Stimulated activated CD4-positive, alpha-beta T cell treated with anti-CD3 and anti-CD28 coated beads, TNF-alpha, amount 100 ng/mL, for 1 hour (primary cell): ENCODE measurements at places on chromosomes 13 and 19.

- no peak for DNase-seq
Measured at GRCh38 chr19:3528539-3529211, 10.3 kb upstream of the TEKTIP1 start.

GRCh38 chr19:42634409-42635232 is 39.9 kb upstream of the CEACAM8 start:
- peak; percentile 10 for DNase-seq

- no peak for DNase-seq
Measured at GRCh38 chr19:16895467-16896145, 6.8 kb downstream of the F2RL3 start.

DNA sequence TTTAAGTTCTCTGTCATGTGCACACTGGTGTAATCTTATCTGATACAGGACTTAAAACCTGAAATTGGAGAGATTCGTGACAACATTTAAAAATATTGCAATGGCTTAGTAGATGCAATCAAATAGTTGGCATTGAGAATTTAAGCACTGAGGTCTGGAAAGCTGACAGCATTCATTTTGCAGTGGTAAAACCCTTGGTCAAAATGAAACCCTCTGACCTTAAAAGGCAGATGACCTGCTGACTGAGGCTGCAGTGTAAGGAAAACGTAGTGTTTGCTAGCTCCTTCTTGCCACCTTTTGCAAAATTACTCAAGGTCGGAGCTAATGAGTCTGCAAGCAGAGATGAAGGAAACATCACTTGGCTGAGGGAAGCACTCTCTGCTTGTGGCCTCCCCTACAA is 150.6 kb downstream of the KCTD12 start:
- DNase-seq = no peak

GRCh38 chr19:45126654-45127053 is 33.7 kb downstream of the PPP1R37 start:
- DNase-seq = no peak

DNA sequence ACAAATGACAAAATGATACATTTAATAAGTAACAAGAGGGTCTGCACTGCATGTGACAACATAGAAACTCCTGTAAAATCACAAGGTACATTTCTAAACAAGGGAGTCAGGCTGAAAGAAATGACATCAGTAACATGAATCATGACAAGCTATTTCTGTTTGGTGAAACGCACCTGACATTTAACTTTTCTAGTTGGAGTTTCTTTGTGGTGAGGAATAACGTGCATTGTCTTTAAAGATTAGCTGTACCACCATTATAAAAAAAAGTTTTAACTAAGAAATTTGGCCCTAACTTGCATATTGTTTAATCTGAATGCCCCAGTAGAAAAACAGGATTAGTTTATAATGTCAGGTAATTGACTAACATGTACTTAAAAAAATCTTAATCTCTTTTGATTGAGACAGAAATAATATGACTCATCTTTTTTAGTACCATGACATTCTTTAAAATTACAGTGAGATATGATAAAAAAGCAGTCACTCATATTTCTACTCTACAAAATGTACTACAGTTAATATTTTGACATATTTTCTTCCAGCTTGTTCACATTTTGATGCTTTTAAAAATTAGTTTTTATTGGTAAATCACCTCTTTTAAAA is 418.2 kb downstream of the KLF12 start:
- DNase-seq = no peak

- DNase-seq = no peak
Measured at GRCh38 chr19:2391118-2391725, 31.2 kb downstream of the TMPRSS9 start.

GRCh38 chr13:30019648-30020626 is 169.5 kb upstream of the UBL3 start:
- DNase-seq = no peak

- no peak for DNase-seq
Measured at GRCh38 chr13:108961542-108962125, 332.2 kb downstream of the MYO16 start.

DNA sequence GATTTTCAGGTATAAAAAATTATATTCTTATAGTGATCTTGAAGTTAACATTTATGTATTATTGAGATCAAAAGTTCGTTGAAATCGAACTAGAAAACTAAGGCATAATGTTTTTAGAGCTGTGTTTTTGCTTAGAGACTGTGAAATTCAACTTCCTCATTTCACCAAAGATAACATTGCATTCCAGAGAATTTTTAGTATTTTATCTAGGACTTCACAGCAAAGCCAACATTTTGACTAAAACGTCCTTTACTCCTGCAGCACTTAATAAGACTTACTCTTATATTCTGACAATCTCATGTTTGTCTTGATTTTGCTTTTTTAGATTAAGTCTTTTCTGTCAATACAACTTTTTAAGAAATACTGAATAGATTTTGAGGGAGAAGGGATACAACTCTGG is 4.7 kb downstream of the KCTD4 start:
- DNase-seq = no peak

DNA sequence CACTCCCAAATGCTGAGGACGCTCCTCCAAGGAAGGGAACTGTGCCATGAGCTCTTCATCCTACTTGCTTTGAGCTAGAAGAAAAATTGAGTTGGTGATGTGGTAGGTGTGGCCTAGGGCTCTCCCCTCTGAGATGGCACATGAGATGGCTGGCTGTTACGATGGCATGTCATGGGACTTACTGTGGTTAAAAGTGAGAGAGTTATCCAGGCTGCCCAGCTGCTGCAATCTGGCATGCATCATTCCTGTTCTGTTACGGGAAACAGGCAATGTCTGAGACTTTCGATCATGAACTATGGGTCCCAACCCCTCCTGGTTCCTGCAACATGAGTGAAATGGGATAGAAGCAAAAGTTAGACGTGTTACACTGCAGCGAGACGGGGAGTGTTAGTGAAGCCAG is 93.3 kb upstream of the SLC15A1 start:
- no peak for DNase-seq

GRCh38 chr19:55165952-55166529 is 372 bp downstream of the DNAAF3 start:
- no peak for DNase-seq

DNA sequence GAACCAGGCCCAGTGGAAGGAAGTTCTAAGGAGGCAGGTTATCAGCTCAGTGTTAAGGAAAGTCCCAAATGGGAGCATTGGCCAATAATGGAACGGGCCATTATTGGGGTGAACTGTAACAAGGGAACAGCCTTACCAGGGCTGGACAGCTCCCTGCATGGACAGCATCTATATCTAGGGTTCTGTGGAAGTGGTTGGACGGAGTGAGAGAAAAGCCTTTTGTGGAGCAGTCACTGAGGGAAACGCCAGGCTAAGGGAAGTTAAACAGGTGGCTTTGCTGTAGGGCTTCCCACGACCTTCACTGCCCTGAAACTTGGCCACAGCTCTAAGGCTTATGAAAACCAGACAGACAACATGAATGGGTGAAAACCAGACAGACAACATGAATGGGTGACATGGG is 17.0 kb downstream of the POU2F2 start:
- DNase-seq = no peak

GRCh38 chr13:31629085-31629780 is 110.1 kb upstream of the RXFP2 start:
- no peak for DNase-seq

DNA sequence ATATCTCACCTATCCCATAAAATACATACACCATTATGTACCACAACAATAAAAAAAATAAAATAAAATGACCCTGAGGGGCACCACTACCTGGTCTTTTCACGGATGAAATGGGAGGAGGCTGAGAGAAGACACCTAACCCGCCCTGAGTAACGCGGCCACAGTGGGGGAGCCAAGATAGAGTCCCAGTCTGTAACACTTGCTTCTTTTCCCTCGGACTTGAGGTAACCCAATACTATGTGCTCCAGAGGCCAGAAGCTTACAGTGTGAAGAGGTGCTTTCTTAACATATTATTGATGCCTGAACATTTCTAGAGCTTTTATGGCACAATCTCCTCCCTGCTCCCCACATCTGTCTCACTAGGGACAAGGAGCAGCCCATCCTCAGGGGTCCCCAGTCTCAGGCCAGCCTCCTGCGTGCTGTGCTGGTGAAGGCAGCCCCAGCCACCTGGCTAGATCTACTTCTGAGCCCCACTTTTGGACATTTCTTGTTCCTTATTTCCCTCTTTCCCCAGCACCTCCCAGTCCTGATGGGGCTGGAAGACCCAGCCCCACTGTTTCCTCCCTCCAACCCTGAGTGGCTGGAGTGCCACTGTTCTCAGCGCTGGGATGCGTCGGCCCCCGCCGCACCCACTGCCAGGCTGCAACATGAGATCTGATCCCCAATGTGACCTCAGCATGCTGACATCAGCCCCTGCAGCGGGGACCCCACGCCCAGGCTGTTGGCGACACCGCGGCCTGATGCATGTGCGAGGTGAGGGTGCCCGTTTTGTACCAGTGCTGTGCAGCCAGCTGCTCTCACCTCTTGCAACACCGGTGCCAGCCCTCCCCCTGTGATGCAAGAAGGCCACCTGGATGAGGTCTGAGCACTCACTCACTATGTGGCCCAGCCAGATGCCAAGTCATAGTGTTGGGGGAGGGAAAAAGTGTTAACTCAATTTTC is 143.3 kb downstream of the DCLK1 start:
- DNase-seq = no peak

GRCh38 chr13:26895081-26895807 is 134.7 kb upstream of the GPR12 start:
- DNase-seq = no peak

DNA sequence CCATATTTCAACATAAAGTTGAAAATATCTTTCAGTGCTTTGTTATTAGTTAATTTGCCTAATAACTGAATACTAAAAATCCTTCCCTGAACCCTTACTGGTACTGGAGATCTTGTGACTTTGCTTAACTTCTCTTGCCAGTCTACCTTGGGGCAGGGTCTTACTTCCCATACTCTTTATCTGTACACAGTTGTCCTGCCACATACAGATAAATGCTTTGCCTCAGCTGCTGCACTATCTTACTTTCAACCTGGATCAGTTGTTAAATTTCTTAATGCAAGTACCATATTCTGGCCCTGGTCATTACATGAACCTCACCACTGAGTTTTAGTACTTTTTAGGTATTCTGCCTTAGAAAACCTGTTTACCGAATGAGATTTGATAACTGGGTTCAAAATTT is 107.6 kb downstream of the PIBF1 start:
- no peak for DNase-seq

- no peak for DNase-seq
Measured at GRCh38 chr19:1216756-1217155, 11.2 kb downstream of the STK11 start.

DNA sequence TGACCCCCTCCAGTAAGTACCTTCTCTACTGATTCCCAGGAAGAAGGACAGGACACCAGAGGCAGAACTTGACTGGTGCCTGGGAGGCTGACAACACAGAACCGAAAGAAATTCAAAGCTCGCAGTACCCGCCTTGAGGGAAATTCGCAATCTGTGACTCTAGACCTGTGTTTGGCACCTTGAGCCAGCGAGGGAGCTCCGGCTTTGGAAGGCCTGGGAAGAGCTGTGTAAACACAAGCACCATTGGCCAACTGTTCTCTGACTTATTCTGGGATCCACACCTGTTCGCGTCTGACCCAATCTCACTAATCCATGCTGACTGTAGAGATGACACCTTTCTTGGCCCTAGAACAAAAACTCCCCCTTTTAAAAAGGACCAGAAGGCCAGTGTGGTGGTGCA is 50.7 kb downstream of the CEBPG start:
- no peak for DNase-seq

DNA sequence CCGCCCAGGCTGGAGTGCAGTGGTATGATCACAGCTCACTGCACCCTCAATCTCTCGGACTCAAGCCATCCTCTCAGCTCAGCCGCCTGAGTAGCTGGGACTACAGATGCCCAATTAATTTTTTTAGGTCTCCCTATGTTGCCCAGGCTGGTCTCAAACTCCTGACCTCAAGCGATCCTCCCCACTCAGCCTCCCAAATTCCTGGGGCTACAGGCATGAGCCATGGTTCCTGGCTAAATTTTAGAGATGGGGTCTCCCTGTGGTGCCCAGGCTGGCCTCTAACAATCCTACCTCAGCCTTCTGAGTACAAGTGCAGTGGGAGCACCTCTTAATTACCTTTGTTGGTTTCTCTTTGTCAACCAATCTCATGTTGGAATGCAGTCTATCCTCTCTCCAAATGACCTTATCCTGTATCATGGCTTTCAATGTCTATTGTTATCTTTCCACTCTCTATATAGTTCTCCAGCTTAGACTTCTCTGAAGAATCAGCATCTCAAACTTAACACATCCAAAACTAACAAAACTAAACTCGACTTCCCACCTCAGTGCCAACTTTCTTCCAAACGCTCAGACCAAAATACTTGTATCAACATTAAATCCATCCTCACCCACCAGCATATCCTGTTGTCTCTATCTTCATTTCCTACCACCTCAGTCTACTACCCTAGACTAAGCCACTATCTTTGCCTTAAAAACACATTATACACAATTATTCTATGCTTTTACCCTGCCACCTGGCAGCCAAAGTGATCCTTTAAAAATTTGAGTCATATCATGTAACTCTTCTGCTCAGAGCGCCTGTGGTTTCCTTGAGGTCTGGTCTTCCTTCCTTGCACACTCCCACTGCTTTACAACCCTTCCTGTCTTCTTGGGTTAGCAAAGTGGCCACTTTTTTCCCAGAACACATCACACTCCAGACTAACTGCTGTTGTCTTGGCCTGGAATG is 6.7 kb downstream of the TPT1 start:
- no peak for DNase-seq

DNA sequence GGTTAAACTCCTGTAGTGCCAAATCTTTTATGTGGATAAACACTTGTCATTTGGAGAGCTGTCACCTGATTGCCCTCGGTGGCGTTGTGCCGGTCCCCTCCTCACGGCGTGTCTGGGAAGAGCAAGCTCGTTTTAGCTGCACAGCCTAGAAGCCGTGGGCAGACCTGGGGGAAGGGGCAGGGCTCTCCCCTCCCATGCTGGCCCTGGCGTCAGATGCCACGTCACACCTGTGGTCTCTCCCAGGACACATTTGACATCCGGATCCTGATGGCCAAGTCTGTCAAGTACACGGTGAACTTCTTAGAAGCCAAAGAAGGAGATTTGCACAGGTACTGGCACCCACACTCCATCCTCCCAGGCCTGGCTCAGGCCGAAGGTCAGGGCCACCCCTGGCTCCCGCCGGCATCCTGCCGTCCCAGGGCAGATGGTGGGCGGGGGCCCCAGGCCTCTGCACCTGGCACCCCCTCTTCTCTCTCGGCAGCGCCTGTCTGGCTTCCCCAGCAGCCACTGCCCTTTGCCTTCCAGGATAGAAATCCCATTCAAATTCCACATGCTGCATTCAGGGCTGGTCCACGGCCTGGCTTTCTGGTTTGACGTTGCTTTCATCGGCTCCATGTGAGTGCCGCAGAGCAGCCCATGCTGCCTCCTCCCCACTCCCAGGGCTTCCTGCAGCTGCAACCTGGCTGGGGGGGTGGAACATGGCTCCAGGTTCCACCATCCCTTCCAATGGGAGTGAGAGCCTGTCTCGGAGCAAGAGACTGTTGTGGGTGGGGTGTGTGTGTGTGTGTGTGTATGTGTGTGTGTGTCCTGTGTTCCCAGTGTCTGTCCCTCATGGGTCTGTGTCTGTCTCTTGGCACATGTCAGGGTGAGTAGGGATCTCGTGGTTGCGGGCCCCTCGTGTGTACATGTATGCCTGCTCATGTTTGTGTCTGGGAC is 8.8 kb downstream of the YIPF2 start:
- no peak for DNase-seq

GRCh38 chr13:47548294-47548840 is 452.7 kb downstream of the SUCLA2 start:
- no peak for DNase-seq
